GM04503 (cell line): ENCODE measurements at places on chromosomes 12 and 14.
A peak's percentile ranks its signal among the peaks of the same experiment; 100 is the strongest.

- DNase-seq, result no peak
These were observed 48.2 kb upstream of the PLXNC1 start for GRCh38 chr12:94100211-94100627.

GRCh38 chr14:24098927-24099813 is 5.1 kb downstream of the PCK2 start:
- no peak for DNase-seq

DNA sequence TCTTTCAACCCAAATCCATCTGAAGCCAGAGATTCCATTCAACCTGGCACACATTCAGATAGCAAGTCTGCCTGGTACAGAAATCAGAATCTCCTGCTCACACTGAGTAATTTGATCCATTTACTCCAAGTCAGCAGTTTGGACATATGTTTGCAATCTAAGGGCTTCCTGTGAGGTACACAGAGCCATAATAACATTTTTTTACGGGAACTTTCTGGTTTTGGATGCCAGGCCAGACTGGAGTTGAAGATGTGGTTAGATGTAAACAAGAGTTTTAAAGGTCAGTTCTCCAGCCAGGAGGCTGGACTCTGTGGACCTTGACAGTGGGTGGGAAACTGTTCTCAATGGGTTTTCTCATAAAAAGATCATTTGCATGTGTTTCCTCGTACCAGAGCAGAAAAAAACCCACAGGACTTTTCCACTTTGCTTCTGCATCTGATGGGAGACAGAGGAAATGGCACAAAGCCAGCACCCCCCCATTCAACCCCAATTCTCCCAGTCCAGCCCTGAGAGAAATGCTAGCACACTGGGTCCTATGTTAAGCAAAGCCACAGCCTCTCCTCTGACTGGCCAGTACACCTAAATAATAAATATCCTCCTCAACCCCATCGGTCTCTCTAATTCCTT is 17.7 kb upstream of the TSPAN11 start:
- DNase-seq, result peak; percentile 81

- DNase-seq, result no peak
These were observed 600 bp downstream of the SYT10 start for GRCh38 chr12:33438851-33439586.

DNA sequence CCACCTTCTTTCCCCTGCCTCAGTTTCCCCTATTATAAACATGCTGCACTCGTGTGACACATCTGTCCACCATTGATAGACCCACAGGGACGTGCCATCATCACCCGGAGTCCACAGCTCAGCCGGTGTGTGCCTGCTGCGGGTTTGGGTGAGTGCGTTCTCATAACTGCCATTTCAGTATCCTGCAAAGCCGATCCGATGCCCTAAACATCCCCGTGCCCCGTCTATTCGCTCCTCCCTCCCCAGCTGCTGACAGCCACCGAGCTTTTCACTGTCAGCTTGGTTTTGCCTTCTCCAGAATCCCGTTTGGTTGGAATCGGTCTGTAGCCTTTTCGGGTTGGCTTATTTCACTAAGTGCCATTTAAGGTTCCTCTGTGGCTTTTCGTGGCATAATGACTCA is 3.9 kb downstream of the LRCOL1 start:
- no peak for DNase-seq

GRCh38 chr14:52370406-52370935 is 56.4 kb downstream of the PTGER2 start:
- no peak for DNase-seq

GRCh38 chr12:1471224-1471623 is 123.2 kb downstream of the FBXL14 start:
- no peak for DNase-seq

GRCh38 chr12:51351913-51352532 is 5.5 kb upstream of the CELA1 start:
- DNase-seq, result no peak
